ENCODE measurements at places on chromosomes 7 and 10.

DNA sequence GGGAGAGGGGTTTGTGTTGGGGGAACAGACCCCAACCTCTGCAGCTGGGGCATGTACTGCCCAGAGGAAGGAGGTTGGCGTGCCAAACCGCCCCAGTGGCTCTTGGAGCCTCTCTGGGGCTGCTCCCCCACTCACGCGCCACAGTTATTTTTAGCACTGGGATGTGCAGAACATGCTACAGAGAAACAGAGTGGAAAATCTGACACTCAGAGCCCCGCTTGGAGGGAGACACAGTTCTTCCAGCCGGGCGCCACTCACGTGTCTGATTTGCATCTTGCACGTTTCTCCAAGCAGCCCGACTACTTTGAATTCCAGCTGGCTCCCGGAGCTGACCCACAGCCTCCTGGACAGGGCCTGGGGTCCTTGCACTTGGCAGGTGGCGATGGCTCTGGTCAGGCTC, 182.0 kb downstream of the RPS24 start:
- DNase-seq = peak; percentile 93

DNA sequence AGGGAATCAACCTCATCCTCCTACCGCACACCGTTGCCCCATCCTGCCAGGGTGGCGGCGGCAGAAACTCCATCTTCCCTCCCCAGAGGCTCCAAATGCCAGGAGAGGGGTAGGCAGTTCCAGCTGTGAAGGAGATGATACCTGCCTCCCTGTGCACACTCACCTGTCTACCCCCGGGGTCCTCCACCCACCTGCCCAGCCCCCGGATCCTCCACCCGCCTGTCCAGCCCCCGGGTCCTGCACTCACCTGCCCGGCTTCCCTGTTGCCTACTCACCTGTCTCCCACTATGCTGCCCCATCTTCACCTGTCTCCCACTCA, 13.4 kb upstream of the DNAAF5 start:
- no peak for DNase-seq

DNA sequence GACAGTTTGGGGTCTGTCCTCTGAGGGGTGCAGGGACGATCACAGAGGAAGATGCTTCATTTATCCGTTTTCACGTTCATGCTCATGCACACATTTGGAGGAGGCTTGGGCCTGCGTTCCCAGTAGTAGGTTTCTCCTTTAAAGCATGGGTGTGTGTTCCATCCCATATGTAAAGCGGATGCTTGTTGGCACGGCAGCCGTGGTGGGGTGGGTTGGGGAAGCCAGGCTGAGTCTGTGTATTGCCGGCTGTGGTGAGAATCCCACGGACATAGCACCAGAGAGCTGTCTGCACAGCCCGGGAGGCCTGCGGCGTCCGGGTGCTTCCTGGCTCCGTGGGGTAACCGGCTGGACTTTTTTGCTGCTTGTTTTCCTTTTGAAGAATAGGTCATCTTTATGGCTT, 440 bp downstream of the JAKMIP3 start:
- DNase-seq = no peak

GRCh38 chr10:11573497-11573896, 38.0 kb downstream of the USP6NL start:
- no peak for DNase-seq

DNA sequence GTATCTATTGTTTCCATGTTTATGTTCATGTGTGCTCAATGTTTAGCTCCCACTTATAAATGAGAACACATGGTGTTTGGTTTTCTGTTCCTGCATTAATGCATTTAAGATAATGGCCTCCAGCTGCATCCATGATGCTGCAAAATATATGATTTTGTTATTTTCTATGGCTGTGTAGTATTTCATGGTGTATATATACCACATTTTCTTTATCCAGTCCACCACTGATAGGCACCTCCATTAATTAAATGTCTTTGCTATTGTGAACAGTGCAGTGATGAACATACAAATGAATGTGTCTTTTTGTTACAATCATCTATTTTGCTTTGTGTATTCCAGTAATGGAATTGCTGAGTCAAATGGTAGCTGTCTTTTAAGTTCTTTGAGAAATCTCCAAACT, 329.4 kb upstream of the MAGI2 start:
- no peak for DNase-seq

DNA sequence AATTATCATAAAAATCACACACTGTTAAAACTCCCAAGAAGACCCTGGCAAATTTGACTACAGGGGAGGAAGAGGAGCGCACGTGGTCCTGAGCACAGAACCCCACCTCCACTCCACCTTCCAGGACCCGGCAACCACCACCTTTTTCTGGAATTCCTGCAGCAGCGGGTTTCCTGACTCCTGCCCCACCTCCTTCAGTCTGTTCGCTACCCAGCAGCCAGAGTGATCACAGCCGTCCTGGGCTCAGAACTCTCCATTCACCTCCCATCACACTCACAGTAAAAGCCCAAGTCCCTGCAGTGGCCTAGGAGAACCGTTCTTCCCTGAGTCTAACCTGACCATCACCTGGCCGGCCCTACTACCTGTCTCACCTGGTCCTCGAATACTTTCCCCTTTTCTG, 107.4 kb upstream of the FAM204A start:
- no peak for DNase-seq

DNA sequence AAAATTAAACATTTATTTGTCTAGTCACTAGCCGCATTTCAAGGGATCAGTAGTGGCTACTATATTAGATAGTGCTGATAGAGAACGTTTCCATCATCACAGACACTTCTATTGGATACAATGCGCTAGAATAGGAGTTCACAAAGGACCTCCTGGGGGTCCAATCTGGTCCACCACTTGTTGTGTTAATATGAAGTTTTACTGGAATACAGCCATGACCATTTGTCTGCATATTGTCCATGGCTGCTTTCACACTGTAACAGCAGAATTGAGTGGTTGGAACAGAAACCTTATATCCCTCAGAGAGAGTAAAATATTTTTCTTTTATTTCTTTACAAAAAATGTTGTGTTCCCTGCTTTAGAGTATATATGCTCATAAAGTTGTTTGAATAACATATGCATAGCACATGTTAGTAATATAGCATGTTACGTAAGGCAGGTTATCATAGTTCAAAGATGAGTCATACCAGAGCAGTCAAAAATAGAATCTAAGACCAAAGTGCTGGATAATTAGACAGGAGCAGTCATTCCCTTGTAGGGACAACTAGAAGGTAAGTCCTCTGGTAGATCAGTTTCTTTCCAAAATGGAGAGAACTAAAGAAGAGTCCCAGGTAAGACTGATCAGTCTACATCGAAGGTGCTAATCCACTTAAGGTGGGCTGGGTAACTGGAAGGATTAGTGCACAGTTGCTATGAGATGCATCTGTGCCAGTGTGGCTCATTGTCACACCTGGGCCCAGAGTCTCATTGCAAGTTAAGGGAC, 14.9 kb downstream of the BZW2 start:
- no peak for DNase-seq

DNA sequence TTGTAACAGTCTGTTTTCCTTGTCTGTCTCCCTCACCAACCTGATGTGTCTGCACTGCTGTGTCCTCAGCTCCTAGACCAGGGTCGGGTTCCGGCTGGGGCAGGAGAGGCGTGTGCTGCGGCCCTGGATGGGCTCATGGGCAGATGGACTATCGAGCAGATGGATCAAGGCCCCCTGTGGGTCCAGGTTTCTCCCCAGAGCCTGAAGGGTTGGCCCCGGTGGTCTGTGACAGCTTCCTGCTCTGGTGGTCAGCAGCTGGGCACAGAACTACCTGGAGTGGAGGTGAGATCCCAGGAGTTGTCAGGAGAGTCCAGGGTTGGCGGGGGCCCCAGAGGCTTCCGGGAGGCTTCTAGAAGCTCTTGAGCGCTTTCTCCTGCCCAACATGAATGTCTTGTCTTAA, 75.1 kb downstream of the GRK5 start:
- DNase-seq = no peak

DNA sequence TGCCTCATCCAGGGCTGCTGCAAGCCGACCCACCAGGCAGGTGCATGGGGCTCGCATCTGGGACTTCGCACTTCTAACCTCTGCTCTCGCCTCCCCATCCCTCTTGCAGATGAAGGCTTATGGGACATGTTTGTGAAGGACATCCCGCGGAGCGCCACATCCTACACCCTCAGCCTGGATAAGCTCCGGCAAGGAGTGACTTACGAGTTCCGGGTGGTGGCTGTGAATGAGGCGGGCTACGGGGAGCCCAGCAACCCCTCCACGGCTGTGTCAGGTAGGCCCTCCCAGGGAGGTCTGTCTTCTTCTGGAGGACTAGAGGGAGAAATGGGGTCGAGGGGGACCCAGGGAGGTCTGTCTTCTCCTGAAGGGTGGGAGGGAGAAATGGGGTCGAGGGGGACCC, 448.9 kb upstream of the FOXK1 start:
- peak; percentile 19 for DNase-seq

DNA sequence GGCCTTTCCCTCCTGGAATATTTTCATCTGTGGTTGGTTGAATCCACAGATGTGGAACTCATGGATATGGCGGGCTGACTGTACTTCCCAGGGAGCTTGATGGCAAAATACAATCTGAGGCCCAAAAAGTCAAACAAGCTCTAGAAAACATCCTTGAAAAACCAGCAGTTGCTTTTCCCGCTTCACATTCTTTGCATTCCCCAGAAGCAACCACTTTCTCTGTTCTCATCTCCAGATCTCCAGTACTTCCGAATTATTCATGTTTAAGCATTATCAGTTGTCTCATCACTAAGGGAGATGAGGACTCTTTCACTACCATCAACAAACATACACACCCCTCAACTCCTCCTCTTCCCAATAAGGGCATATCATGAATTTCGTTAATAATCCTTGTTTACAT, 55.3 kb downstream of the KIF5B start:
- DNase-seq = no peak

Measured in kidney (tissue), 22 donors.